ENCODE measurements at places on chromosomes 3 and 15.
A peak's percentile ranks its signal among the peaks of the same experiment; 100 is the strongest.

GRCh38 chr15:68487087-68487843 lies 55.3 kb upstream of the ITGA11 start:
- peak; percentile 47 for DNase-seq

- no peak for DNase-seq
Measured at GRCh38 chr3:113812854-113813253, 25.7 kb upstream of the GRAMD1C start.

DNA sequence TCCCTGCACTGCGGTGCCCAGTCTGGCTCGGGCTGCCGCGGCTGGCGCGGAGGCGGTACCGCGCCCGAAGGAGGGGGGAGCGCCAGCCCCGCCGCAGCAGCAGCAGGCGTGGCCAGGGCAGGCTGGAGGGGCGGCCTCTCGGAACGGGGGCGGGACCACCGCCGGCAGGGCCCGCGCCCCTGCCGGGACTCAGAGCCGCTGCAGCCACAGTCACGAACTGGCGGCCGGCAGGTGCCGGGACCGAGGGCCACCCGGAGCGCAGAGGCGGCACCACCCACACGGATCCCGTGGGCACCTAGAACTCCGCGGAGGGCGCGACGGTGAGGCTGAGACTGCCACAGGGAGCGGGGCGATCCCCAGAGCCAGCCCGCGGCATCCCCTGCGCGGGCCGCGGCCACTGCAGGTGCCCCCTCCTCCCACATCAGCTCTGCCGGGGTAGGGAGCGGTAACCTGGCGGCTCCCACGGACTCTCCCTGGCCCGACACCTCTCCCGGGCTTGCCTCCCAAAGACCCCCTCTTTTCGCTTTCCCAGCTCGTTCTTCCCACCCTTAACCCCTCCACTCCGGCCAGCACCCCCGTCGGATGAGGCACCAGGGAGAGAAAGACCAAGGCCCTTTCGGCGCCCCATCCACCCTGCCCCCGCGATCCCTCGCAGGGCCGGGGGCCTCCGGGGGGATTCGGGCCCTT lies at the start of gene VWA5B2:
VWA5B2 (plus strand) TSS at position 192 of the 687 bp plus-strand sequence. CDS start 944 bp downstream, outside the sequence.
- DNase-seq, result peak; percentile 32

- no peak for DNase-seq
Measured at GRCh38 chr15:48794697-48795134, 16.2 kb downstream of the CEP152 start.

DNA sequence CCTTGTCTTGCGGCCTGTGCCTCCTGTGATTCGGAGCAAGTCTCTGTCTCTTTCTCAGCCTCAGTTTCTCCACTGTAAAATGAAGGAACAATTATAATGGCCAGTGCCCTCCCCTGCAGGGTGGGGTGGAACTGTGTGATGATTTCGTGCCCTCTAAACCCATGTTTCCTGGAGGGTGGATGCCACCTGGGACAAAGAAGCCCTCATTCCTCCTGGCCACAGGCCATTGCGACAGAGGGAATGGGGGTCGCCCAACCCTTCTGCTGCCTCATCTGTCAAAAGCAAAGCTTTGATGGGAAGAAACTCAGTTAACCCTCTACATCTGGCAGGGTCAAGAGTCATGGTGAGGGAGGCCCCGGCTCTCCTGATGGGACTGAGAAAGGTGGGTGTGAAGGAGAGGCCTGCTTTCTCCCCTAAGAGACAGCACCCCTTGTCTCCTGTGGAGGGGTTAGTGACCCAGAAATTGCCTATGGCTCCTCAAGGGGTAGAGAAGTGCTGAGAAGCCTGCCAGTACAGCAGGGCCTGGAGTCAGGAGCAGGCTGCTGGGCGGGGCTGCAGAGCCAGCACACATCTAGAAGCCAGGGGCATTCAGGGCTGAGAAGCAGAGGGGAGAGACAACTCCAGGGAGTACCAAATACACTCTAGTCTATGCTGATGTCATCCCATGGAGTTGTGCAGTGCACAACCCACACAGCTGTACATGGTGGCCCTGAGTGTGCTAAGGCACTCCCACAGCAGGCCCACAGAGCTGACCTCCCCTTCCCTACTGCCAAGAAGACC lies 61.0 kb downstream of the PLXNA1 start:
- DNase-seq, result no peak

DNA sequence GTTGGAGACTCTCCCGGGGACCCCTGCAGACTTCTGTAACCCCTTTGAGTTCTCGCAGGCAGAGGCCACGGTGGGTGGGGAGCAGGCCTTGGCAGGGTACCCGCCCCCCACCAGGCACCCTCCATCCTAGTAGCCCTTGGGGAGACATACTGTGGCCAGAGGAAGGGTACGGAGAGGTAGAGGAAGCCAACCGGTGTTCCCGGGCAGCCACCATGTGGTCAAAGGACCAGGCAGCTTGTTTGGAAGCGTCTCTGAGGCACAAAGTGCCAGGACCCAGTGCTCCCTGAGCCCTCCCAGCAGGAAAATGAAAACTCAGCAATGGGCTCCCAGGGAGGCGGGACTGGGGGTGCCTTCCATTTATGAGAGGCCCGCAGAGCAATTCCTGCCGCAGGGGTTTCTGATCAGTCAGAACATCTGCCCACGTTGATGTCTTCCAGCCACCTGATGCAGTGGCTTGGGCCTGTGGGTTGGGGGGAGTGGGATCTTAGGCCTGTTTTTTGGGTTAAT lies 53.0 kb upstream of the CGNL1 start:
- DNase-seq, result no peak

DNA sequence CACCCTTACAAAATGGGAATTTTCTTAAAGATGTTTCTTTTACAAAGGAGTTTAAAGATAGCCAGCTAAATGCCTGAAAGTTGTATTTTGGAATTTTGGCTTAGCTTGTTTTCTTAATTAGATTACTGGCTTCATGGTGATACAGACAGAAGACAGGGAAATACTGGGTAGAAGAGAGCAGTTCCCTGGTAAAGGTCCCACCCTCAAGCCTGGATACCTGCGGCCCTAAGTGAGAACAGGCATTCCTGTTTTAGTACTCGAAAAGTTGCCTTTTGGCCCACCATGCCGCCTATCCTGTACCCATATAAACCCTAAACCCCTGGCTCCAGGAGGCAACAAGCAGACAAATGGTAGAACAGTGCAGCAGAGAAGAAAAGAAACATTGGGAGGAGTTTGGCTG lies 29.4 kb downstream of the SETMAR start:
- no peak for DNase-seq

Data from fibroblast of skin of scalp (primary cell).